ENCODE measurements at places on chromosomes 2 and 18.

GRCh38 chr2:132741754-132742153, 71.7 kb upstream of the LYPD1 start:
- no peak for DNase-seq

GRCh38 chr2:24559473-24560113, 68.5 kb downstream of the NCOA1 start:
- no peak for DNase-seq

- peak; percentile 34 for DNase-seq
Measured at GRCh38 chr18:73908323-73908722, 239.3 kb downstream of the FBXO15 start.

- no peak for DNase-seq
Measured at GRCh38 chr2:134170294-134170693, 83.6 kb upstream of the MGAT5 start.

- no peak for DNase-seq
Measured at GRCh38 chr2:215487002-215487372, 51.1 kb upstream of the FN1 start.

DNA sequence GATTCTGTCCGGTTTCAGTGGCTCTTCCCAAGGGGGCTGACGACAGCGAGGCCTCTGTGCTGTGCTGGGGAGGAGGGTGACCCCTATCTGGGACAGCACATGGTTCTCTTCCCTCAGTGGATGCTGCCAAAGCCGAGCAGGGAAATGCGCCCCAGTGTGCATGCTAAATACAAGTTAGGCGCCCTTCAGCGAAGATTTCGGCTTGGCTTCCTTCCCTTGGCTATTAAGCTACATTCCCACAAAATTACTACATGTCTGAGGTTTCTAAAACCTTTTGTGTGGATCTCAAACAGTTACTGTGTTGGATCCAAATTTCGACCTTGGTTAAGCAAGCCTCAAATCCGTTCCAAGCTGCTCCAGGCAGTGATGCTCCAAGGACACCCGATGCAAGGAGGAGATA, 440.3 kb downstream of the NRXN1 start:
- no peak for DNase-seq

GRCh38 chr2:187541086-187542085, 12.8 kb downstream of the TFPI start:
- DNase-seq: peak; percentile 28
